ENCODE measurements at places on chromosomes 13 and 19. TPM values are rescaled to one million over a fixed set of nuclear protein-coding genes. Genes with fewer than 3 reads are reported as not detected.

The ZNF296 gene
- 1.2 TPM for total RNA-seq

The ZNF175 gene
- total RNA-seq = 12.9 TPM

The FUT3 gene
- not detected for total RNA-seq

The MUC16 gene
- not detected for total RNA-seq

The SLITRK5 gene
- total RNA-seq = 5.3 TPM

The SPIB gene
- total RNA-seq = not detected

Measured in neural crest cell (in vitro differentiated cells).